ENCODE measurements at places on chromosomes 13 and 19.

- no peak for DNase-seq
These were observed 216.4 kb downstream of the PCDH9 start for GRCh38 chr13:67013709-67014108.

DNA sequence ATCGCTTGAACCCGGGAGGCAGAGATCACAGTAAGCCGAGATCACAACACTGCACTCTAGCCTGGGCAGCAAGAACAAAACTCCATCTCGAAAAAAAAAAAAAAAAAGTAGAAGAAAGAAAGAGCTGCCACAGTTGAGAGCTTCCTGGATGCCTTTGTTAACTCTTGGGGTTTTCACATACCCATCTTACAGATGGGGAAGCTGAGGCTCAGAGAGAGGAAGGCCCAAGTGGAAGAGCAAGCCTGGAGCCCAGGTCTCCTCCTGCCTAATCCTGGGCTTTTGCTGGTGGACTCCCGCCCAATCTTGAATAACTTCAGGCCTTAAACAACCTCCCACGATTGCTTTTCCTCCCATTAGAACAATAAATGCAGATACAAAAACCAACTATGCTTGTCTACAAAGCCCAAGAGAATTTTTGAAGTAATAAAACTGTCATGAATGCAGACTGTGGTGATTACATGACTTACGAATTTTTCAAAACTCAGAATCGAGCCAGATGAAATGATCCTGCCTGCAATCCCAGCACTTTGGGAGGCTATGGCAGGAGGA lies 41.7 kb downstream of the LTBP4 start:
- DNase-seq, result no peak

DNA sequence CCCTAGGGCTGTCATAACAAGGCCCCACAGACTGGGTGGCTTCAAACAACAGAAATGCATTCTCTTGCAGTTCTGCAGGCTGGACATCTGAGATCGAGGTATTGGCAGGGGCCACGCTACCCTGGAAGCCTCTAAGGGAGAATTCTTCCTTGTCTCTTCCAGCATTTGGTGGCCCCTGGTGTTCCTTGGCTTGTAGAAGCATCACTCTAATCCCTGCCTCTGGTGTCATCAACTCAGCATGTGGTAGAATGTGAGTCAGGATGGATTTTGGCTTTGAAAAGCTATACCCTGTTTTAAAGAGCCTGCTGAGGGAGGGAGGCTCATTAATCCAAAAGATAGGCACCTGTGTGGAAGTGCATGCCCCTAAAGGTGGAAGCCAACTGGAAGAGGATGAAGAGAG lies 7.9 kb upstream of the GGACT start:
- DNase-seq, result no peak

GRCh38 chr13:46278474-46278873 lies 66.7 kb downstream of the LRRC63 start:
- no peak for DNase-seq

- DNase-seq, result no peak
These were observed 1093.7 kb upstream of the MIR17HG start for GRCh38 chr13:90253806-90254205.

DNA sequence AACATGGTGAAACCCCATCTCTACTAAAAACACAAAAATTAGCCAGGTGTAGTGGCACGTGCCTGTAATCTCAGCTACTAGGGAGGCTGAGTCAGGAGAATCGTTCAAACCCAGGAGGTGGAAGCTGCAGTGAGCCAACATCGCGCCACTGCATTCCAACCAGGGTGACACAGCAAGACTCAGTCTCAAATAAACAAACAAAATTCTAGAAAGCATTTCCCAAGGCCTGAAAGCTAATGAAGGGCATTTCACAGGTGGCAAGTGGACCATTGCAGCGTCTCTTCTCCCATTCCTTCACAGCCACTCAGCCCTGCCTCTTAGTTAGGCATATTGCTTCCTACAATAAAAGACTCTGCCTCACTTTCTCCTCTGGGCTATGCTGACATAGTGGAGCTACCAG lies 13.5 kb upstream of the RXFP2 start:
- DNase-seq, result no peak

GRCh38 chr13:52869621-52870020 lies 21.2 kb upstream of the PCDH8 start:
- no peak for DNase-seq

GRCh38 chr13:90640976-90641375 lies 706.5 kb upstream of the MIR17HG start:
- no peak for DNase-seq

- DNase-seq, result no peak
These were observed 745.3 kb downstream of the GPC5 start for GRCh38 chr13:92143766-92144165.

DNA sequence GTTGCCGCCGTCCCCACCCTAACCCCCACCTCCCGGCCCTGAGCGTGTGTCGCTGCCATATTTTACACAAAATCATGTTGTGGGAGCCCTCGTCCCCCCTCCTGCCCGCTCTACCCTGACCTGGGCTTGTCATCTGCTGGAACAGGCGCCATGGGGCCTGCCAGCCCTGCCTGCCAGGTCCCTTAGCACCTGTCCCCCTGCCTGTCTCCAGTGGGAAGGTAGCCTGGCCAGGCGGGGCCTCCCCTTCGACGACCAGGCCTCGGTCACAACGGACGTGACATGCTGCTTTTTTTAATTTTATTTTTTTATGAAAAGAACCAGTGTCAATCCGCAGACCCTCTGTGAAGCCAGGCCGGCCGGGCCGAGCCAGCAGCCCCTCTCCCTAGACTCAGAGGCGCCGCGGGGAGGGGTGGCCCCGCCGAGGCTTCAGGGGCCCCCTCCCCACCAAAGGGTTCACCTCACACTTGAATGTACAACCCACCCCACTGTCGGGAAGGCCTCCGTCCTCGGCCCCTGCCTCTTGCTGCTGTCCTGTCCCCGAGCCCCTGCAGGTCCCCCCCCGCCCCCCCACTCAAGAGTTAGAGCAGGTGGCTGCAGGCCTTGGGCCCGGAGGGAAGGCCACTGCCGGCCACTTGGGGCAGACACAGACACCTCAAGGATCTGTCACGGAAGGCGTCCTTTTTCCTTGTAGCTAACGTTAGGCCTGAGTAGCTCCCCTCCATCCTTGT lies 6.4 kb downstream of the YIPF2 start:
- DNase-seq, result no peak

DNA sequence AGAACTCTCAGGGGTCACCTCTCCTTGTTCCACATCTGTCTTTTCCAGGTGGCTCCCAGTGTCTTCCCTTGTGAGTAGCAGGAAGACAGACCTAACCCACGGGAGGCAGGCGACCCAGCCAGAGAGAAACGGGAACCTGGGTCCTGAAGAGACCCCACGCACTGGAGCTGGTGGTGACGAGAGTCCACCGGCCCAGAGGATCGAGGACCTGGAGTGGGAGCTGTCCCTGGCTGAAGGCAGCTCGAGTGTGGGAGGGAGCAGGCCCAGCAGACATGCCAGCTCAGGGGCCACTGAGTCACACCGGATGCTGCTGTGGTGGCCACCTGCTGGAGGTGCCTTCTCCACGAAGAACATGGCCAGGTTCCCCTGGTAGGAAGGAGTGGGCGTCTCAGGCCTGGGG lies 66.5 kb upstream of the ATP12A start:
- no peak for DNase-seq

GRCh38 chr13:52004511-52005170 lies 6.6 kb downstream of the ATP7B start:
- DNase-seq, result no peak

DNA sequence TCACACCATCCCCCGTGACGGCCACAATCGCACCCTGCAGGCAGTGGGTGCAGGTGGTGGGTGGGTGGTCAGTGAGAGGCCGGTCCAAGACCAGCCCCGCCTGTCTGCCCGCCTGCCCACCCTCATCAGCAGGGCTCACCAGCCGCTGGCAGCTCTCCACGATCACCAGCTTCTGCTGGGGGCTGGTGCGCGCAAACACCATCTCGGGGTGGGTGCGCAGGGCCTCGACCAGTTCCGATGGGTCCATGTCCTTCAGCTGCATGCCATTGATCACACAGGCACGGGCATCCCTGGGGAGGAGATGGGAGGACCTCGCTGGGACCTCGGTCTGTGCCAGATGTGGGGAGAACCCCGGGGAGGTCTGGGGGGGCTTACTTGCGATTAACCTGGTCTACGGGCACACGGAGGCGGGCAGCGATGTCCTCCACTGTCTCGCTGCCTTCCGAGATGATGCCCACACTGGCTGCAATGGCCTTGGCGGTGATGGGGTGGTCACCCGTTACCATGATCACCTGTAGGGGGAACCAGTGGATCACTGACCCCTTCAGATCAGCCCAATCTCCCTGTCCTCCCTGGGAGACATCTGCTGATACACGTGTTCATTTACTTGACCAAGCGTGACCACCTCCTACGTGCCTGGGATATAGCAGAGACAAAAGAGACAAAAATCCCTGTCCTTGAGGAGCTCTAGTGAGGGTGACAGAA lies 8.0 kb downstream of the ATP4A start:
- no peak for DNase-seq

- no peak for DNase-seq
These were observed 3.9 kb upstream of the B9D2 start for GRCh38 chr19:41367848-41368301.

DNA sequence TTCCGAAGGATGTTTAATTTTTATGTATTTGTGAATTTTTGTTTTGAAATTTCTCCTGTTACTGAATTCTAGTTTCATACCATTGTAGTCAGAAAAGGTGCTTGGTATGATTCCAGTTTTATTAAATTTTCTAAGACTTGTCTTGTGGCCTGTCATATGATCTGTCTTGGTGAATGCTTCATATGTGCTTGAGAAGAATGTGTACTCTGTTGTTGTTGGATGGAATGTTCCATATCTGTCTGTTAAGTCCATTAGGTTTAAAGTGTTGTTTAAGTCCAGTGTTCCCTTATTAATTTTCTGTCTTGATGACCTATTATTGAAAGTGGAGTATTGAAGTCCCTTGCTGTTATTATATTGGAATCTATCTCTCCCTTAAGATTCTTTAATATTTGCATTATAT lies 273.9 kb downstream of the ATP8A2 start:
- DNase-seq, result no peak

GRCh38 chr13:84653915-84654534 lies 771.8 kb upstream of the SLITRK1 start:
- no peak for DNase-seq

- DNase-seq, result no peak
These were observed 46.0 kb downstream of the ATP11A start for GRCh38 chr13:112735791-112736190.

- DNase-seq, result no peak
These were observed 5.2 kb upstream of the ADPRHL1 start for GRCh38 chr13:113458253-113459065.

GRCh38 chr13:61954092-61954491 lies 538.4 kb upstream of the PCDH20 start:
- DNase-seq, result no peak

DNA sequence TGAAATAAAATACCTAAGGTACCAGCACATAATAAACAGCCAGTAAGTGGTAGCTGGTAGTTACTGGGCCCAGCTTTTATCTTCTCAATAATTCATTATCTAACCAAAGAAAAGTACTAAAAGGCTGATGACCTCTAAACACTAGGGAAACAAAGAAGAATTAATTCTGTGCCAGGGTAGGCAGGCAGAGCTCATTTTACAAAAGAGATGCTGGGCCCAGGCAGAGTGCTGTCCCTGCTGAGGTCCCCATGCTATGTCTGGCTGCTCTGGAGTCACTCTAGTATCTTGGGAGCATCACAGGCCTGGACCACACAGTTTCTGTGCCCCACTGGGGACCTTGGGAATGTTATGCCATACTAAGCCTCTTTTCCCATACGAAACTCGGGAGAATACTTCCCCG lies 18.2 kb downstream of the ZNF507 start:
- DNase-seq, result no peak

DNA sequence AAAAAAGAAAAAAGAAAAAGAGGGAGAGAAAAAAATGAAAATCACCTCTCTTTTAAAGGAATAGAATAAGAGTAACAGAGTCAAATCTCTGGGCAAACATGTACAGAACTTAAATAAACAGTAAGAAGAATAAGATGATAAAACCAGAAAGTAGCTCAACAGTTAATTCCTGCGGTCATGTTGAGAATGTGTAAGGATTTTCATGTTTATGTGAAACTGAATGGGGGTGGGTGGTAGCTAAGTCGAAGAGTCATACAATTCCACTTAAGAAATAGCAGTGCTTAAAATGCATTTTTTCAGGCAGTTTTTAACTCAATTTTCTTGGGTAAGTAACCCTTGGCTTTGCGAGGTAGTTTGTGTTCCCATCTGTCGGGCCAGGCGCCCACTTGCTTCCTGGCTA lies 60.9 kb downstream of the PEX11G start:
- DNase-seq, result no peak

- DNase-seq, result no peak
These were observed 7.3 kb upstream of the COLGALT1 start for GRCh38 chr19:17548145-17548544.

GRCh38 chr19:3977242-3978143 lies 6.6 kb upstream of the DAPK3 start:
- DNase-seq, result no peak

DNA sequence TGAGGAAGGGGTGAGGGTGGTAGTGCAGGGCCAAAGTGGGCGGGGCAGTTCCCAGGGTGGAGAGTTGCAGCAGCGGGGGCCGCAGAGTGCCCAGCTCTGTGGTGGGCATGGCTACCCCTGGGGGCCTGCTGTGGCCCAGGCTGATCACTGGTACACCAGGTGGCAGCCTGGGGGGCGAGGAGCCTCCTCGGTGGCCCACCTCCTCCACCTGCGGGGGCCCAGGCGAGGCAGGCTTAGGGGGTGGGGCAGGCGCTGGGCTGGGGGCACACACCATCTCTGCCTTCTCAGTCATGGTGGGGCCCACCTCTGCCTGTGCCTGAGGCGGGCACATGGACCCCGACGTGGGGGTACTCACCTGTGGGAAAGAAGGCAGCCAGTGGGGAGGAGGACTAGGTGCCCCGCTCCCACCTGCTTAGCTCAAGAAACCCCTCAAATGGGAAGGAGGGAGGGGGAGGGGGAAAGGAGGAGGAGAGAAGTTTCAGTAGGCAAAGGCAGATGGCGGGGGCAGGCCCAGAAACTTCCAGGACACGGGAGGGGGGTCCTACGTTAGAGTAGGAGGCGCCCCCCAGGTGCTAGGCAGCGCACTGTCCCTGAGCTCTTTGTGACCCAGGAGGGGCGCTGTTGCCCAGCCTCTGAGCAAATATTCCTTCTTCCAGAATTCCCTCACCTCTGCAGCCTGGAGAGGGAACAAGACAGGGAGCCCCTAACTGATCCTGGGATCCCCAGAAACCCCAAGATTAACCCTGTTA lies 1.6 kb downstream of the LYL1 start:
- no peak for DNase-seq

- DNase-seq, result no peak
These were observed 4.0 kb upstream of the PNMA8B start for GRCh38 chr19:46499692-46500091.

GRCh38 chr13:101326710-101327109 lies 89.6 kb downstream of the NALCN start:
- no peak for DNase-seq

- DNase-seq, result no peak
These were observed 5.6 kb upstream of the KLK13 start for GRCh38 chr19:51070334-51071094.
